ENCODE measurements at places on chromosomes 13 and 19.
A peak's percentile ranks its signal among the peaks of the same experiment; 100 is the strongest.

- no peak for DNase-seq
These were observed 8.9 kb upstream of the MAB21L1 start for GRCh38 chr13:35485424-35485823.

- no peak for DNase-seq
These were observed 175.4 kb upstream of the RFC3 start for GRCh38 chr13:33642374-33643065.

DNA sequence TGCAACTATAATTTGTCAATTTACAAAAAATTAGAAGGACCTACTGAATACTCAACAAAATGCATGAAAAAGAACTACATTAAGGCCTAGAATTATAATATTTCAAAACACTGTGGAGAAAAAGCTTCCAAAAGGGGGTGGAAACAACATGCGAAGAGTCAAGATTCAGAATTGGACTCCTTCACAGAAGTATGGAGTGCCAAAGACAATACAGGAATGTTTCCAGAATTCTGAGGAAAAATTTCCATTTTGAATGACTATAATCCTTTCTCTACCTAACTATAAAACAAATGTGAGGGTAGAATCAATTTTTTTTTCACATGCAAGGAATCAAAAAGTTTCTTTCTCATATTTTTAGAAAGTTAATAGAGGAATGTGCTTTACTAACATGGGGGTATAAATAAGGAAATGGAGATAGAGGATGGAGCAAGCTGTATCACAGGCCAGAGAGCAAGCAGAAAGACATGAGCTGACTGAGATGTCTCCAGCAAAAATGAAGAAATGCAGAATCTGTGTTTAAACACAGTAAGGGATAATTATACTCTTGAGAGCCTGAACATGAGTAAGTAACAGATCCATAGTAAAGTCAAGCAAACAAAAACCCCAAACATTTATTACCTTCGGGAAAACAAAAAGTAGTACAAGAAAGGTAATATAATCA lies 39.5 kb upstream of the SMAD9 start:
- DNase-seq = no peak

DNA sequence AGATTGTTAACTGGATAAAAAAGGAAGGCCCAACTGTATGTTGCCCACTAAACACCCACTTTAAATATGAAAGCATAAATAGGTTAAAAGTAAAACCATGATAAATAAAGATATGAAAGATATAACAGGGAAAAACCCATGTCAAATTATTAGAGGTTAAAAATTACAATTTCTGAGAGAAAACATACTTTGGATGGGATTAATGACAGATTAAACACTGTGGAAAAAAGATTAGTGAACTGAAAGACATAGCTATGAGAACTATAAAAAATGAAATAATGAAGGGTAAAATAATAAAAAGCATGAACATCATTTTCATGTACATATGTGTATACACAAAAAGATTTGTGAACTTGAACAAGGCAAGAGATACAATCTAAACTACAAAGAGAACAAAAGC lies 2.2 kb upstream of the ZNF577 start:
- no peak for DNase-seq

DNA sequence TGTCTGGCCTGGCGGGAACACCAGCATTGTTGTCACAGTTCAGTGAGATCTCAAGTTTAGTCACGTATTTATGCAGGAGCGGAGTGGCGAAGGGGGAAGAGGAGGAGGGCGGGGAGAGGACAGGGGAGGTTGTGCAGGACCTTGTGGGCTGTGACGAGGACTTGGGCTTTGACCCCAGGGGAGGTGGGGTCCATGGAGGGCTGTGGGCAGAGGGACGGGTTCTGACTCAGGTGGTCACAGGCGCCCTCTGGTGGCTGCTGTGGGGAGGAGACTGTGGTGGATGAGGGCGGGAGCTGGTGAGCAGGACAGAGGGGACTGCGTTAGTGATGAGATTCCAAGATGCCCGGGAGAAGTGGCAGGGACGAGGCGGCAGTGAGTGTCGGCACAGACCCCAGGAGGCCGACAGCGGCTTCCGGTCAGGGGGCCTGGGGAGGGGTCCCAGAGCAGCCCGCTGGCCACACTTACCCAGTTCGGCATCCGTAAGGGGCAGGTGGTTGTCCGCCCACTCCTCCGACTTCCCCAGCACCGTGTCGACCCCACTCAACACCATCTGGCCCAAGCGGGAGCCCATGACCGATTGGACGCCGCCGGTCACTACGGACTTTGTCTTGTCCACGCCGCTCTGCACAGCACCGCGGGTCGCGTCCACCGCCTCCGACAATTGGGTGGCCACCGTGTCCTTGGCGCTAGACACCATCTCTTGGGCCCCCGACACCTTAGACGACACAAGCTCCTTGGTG lies 15.7 kb downstream of the PLIN3 start:
- peak; percentile 70 for DNase-seq

- no peak for DNase-seq
These were observed 7.8 kb downstream of the CEACAM4 start for GRCh38 chr19:41619018-41619556.

GRCh38 chr13:111060237-111060919 lies 54.7 kb upstream of the ARHGEF7 start:
- no peak for DNase-seq

- no peak for DNase-seq
These were observed 2.2 kb downstream of the FLT1 start for GRCh38 chr13:28492569-28493367.

- DNase-seq = peak; percentile 93
These were observed at the start of gene MTIF3 for GRCh38 chr13:27449936-27450828. TSS of gene MTIF3 (minus strand) at chr13:27450564. CDS start at chr13:27440448, 10,116 bp downstream.

- no peak for DNase-seq
These were observed 213.1 kb downstream of the DCLK1 start for GRCh38 chr13:35917942-35918645.

DNA sequence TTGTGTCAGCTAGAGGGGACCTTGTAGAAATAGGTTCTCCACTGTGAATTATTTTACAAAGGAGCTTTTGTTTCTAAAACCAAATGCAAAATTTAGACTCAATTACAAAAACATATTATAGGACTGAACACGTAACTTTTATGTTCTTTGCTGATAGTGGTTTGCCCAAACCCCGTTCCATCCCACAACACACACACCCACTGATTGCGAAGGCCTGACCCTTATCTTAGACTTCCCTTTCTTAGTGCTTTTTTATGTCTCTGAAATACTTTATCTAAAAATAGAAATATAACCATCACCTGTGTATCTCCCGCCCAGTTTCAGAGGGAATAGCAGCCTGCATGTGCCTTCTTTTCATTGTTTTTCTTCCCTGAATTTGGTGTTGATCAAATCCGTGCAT lies 13.0 kb downstream of the CCNA1 start:
- no peak for DNase-seq

- no peak for DNase-seq
These were observed 34.7 kb upstream of the CASP14 start for GRCh38 chr19:15014579-15014978.

DNA sequence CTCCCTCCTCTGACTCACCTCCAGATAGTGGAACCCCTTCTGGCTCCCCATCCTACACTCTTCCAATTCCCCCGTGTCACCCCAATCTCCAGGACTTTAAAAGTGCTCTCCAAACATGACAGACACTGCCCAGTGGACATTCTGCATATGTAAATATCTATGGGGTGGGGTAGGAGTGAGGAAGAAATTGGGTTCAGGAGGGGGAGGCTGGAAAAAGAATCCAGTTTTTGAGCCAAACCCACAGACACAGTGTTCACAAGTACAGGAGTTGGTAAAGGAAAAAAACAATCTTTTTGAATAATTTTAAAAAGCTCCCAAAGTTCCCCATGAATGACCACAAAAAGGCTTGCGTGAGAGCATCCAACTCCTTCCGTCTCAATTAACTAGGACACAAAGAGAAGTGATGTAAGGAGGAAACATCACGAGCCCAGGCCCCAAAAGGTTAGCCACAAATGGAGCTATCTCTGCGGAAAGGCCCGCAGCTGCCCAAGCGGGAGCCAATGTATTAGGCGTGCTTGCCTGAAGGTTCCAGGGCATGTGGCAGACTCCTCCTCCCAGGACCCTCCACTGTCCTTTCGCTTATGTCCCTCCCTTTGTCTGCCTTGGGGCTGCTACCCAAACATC lies 18.0 kb downstream of the ZC3H4 start:
- no peak for DNase-seq

GRCh38 chr19:12647047-12647446 lies 19.5 kb downstream of the MAN2B1 start:
- no peak for DNase-seq

DNA sequence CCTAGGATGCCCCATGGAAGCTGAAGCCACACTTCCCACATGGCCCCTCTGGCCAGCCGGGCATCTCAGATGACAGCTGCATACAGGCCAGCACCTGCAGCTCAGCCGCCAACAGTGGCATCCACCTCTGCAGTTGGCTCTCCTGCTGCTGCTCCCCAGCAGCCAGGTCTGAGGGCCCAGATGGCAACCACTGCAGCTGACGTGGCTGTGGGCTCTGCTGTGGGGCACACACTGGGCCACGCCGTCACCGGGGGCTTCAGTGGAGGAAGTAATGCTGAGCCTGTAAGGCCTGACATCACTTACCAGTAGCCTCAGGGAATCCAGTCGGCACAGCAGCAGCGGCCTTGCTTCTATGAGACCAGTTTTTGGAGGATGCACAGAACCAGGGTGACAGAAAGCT lies 45.3 kb upstream of the LSM14A start:
- no peak for DNase-seq

- no peak for DNase-seq
These were observed 2506.4 kb downstream of the PCDH9 start for GRCh38 chr13:64723724-64724123.

DNA sequence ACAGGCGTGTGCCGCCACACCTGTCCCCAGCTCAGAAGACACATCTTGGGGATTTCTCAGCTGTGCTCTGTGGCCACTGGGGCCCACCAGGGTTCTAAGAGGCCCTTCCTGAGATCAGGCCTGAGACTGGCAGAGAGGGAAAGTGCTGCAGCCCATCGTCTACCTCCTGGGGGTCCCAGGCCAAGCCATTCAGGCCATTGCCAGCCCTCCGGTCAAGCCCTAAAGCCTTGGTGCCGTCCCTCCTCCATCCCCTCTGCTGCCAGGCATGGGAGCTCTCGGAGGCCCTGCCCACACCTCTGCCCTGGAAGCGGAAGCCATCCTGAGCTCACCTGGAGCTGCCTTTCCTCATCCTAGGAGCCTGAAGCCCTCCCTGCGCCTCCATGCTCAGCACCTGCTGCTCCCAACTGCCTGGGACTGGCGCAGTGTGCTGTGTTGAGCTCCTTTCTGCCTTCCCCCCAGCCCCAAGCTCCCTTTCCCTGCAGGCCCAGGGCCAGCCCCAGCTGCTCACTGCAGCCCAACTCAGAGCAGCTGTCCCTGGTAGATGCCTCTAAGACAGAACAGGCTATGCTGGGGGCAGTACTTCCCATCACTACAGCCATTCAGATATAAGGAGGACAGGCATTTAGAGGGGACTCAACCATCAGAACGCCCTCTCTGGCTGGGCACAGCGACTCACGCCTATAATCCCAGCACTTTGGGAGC lies 2.9 kb downstream of the SLC7A9 start:
- DNase-seq = no peak

GRCh38 chr19:31675193-31675913 lies 326.1 kb upstream of the TSHZ3 start:
- DNase-seq = no peak

GRCh38 chr13:67763384-67763783 lies 533.2 kb upstream of the PCDH9 start:
- DNase-seq = no peak

- DNase-seq = no peak
These were observed 42.9 kb downstream of the LRCH1 start for GRCh38 chr13:46595885-46596275.

DNA sequence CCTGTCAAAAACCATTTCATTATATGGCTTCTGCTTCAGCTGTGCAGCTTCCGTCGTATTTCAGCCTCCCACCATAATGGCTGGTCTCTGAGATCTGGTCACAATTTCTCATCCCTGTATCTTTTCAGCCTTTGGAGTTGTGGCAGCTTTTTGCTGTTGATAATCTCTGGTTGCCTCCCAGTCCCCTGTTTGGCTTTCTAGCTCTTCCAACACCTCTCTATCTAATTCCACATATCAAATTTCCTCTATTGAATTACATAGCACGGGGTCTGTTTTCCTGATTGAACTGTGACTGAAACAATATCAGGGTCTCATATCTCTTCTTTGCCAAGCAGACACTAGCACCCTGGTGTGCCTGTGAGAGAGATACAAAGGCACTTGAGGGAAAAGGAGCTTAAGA lies 222.1 kb upstream of the OBI1 start:
- no peak for DNase-seq

DNA sequence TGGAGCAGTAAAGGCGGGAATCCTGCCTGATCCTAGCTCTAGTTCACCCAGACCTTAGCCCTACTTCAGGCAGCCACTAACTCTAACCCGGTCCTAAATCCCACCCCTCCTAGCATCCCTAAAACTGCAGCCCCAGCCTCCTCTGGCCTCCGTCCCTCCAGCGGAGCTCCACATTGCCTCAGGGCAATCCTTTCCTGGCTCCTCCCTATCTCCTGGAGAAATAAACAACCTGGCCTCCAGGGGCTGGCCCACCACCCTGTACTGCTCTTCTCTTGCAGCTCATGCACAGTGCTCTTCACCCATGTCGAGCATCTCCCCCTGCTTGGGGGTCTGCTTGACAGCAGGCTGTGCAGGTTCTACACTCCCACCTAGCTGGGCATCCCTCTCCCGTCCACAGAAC lies 6.7 kb downstream of the POU2F2 start:
- no peak for DNase-seq

DNA sequence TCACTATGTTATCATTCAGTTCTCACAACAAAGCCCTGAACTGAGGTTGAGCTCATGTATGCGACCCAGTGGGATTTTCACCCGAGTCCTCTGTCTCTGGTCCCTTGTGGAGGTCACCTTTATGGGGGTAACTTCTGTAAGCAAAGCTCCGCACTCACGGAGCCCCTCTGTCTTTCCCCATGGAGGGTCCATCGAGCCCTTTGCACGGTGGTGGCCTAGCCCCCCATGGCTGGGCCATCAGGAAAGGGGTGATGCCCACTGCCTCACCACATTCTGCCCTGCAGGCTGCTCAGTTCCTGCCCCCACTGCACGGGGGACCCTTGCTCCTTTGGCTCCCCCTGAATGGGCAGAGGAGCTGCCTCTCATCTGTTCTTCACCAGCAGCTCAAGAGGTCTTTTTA lies 39.6 kb downstream of the CHST8 start:
- no peak for DNase-seq

DNA sequence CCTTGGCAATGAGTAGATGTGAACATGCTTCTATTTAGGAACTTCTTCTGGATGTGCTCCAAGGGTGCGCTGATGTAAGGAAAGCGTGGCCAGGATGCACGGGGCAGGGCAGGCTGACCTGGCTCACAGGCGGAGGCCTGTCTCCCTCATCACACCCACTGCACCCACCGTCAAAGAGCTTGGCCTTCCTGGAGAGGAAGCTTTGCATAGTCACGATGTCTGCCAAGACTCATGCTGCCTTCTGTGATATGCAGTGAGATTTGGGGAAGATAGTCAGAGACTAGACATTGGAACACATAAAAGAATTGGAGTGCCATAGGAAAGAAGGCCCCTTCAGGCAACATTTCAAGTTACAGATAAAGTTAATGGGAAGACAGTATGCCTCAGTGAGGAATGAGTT lies 82.0 kb downstream of the MYO16 start:
- no peak for DNase-seq

Measured in activated T-helper 9 cell treated with anti-CD3 and anti-CD28 coated beads, Interleukin-2, amount 50 U/mL, for 16 hours (primary cell).